HFFc6 (cell line): ENCODE measurements at places on chromosomes 1 and 21. TPM values are rescaled to one million over a fixed set of nuclear protein-coding genes. Genes with fewer than 3 reads are reported as not detected.
A peak's percentile ranks its signal among the peaks of the same experiment; 100 is the strongest.

- no peak overlapping the region for H3K27ac ChIP-seq
- H3K4me1 ChIP-seq: peaks cover 8% of the 10 kb centered on the region
- H3K4me3 ChIP-seq: no peak overlapping the region
- peak; percentile 3 for DNase-seq
Observed at GRCh38 chr1:186325239-186325638, 49.8 kb downstream of the TPR start.

DNA sequence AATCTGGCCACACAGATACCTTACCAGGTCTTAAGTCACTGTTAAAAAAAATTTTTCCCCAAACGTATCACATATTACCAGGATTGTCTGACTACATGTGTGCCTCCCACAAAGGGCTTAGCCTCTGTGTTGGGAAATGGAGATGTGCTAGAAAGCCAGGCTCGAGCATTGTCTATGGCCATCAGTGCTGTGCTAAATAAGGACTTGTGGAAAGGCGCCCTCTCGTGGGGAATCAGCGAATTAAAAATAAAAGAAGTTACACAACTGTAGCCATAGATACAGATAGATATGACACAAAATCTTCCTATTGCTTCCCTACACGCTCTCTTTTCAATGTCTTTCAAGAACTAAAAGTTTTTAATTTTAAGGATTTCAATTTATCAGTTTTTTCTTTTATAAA, 47.5 kb upstream of the CRNN start:
- no peaks in the 10 kb centered on the region for H3K36me3 ChIP-seq
- peaks cover 27% of the 10 kb centered on the region for H3K4me1 ChIP-seq
- H3K27ac ChIP-seq: no peak overlapping the region
- H3K27me3 ChIP-seq: peaks cover 4% of the 10 kb centered on the region

DNA sequence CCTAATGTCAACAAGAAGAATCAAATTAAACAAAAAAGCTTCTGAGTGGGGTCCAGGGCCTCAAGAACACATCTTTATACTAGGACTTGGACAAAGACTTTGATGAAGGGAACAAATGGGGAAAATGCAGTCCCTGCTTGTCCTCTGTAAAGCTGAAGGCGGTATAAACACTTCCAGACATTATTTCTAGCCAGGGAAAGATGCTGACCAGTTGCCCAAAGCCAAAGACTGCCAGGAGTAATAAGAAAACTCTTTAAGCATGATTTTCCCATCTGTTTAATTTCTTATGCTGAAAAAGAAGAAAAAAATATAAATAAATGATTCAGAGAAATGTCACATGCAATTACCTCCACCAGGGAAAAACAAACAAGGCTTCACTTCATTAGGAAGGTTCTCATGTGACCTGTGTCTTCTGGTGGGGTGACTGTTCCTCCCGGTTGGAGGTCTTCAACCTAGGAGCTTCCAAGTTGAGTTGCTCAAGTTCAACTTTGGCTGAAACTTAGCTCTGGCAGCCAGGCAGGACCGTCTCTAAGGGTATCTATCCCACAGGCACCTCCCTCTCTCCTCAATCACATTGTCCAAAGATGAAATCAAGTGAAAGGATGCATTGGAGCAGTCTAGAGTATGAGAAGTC, 65.2 kb upstream of the KCNE2 start:
- H3K36me3 ChIP-seq: no peaks in the 10 kb centered on the region
- no peak overlapping the region for H3K4me3 ChIP-seq
- peaks cover 26% of the 10 kb centered on the region for H3K27me3 ChIP-seq
- DNase-seq: no peak

DNA sequence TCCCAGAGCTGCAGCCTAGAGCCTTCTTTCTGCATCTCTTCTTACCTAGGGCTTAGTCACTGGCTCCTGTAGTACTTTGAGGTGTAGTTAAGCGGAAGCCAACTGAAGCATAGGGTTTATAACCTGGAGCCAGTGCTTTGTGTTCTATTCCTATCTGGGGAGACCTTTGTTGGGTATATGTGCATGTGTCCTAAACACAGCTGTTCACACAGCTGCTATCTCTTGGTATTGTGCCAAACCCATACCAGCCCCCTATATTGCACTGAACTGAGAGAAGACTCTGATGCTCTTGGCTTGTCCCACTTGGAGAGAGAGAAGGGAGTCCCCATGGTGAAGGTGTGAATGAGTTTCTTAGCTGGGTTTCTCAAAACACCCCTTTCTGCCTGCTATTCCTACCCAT, 17.2 kb upstream of the NFASC start:
- H3K36me3 ChIP-seq: no peaks in the 10 kb centered on the region
- no peak overlapping the region for H3K4me3 ChIP-seq
- H3K27me3 ChIP-seq: peaks cover 17% of the 10 kb centered on the region
- no peak overlapping the region for H3K27ac ChIP-seq
- no peaks in the 10 kb centered on the region for H3K4me1 ChIP-seq
- DNase-seq: no peak

GRCh38 chr21:45308194-45309068, 20.7 kb upstream of the POFUT2 start:
- peaks cover 52% of the 10 kb centered on the region for H3K4me1 ChIP-seq
- DNase-seq: no peak
- H3K27ac ChIP-seq: peak overlapping the region; percentile 73; the same call in 1 of the 2 replicates
- peaks cover 8% of the 10 kb centered on the region for H3K27me3 ChIP-seq
- no peak overlapping the region for H3K4me3 ChIP-seq

DNA sequence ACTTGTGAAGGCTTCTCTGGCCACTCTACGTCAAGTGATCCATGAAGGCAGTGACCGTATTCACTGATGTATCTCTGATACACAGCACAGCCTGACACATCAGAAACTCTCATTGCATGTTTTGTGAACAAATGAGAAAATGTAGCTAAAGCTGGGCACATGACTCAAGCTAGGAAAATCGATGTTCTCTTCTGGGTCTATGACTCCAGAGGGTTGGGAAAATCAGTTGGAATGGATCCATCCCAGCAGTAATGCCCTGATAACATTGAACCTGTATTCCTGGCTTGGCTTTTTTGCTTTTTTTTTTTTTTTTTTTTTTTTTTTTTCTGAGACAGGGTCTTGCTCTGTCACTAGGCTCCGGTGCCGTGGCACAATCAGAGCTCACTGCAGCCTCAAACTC, 395.7 kb downstream of the KCNH1 start:
- DNase-seq: no peak
- no peaks in the 10 kb centered on the region for H3K4me1 ChIP-seq
- peaks cover 14% of the 10 kb centered on the region for H3K27me3 ChIP-seq
- H3K36me3 ChIP-seq: no peaks in the 10 kb centered on the region
- no peak overlapping the region for H3K4me3 ChIP-seq
- H3K27ac ChIP-seq: no peak overlapping the region

DNA sequence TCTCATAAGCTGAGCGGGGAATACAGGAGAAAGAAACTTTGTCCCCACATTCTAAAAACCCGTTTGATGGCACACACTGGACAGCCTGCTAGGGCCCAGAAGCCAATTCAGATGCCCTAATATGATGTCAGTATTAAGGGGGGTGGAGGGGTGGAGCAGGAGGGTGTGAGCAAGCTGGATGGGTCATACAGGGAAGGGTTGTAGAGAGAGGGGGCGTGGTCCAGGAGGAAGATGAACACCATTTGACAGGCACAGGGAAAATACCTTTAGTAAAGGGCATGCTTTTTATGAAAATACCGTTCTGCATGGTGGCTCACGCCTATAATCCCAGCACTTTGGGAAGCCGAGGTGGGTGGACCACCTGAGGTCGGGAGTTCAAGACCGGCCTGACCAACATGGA, 6.0 kb downstream of the TARS2 start:
- no peak overlapping the region for H3K4me3 ChIP-seq
- peaks cover 7% of the 10 kb centered on the region for H3K4me1 ChIP-seq
- DNase-seq: no peak
- no peak overlapping the region for H3K27ac ChIP-seq
- peaks cover 18% of the 10 kb centered on the region for H3K36me3 ChIP-seq
- no peaks in the 10 kb centered on the region for H3K27me3 ChIP-seq

GRCh38 chr1:209435654-209436566, 147.6 kb upstream of the CAMK1G start:
- peak overlapping the region; percentile 88 for H3K27ac ChIP-seq
- peaks cover 4% of the 10 kb centered on the region; the same call in 1 of the 2 replicates for H3K36me3 ChIP-seq
- DNase-seq: peak; percentile 80
- peaks cover 37% of the 10 kb centered on the region for H3K4me1 ChIP-seq

- H3K27me3 ChIP-seq: no peaks in the 10 kb centered on the region; the same call in 1 of the 2 replicates
- no peak overlapping the region for H3K4me3 ChIP-seq
- DNase-seq: no peak
- no peak overlapping the region for H3K27ac ChIP-seq
Observed at GRCh38 chr1:95370691-95371562, 136.9 kb downstream of the RWDD3 start.

DNA sequence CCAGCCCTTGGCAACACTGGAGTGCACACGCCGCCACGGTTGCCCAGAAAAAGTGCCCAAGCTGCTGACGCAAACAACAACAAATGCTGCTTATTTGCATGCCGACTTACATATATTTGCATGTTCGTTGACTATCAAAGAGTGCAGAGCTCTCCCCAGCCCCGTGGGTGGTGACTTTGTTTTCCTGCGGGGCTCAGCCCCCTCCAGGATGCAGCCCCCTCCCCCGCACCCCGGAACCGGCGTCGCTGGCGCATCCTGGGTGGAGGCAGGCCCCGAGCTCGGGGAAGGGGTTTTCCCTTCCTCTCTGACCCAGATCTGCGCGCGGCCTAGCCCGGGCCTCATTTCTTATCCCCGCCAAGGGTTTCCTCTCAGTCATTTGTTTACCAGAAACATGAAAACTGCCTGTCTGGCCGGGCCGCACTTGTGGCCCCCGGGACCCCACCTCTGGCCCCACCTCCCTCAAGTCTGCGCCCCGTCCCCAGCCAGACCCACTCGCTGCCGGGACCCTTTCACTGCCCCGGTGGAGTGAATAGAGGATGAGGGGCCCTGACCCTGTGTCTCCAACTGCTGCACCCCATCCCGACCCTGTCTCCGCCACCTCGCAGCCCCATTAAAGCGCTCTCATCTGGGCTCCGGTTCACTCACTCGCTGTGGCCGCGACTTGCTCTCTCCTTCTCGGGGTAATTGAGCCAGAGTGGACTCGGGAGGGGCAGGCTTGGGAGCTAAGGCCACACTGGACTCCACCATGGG, 5.5 kb downstream of the TNFRSF25 start:
- H3K4me1 ChIP-seq: no peaks in the 10 kb centered on the region
- H3K27ac ChIP-seq: no peak overlapping the region
- peaks cover 33% of the 10 kb centered on the region for H3K27me3 ChIP-seq

DNA sequence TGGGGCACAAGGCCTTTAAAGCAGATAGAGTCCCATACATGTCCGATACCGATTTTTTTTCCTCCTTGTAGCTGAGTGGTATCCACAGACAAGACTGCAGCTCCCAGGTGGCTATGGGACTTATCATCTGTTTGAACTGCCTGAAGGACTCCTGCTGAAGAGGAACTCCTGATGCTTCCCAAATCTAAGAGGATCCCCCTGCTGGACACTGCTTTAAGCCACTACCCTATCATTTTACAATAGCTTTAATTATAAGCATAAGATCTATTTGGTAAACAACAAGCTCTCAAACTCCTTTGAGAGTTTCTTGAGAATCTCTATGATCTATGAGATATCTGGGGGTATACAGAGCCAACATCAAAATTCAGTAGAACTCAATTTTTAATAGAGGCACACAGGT, 11.7 kb downstream of the NDC1 start:
- H3K27me3 ChIP-seq: peaks cover 2% of the 10 kb centered on the region; the same call in 1 of the 2 replicates
- H3K36me3 ChIP-seq: peaks cover 9% of the 10 kb centered on the region; the same call in 1 of the 2 replicates
- no peak overlapping the region for H3K27ac ChIP-seq
- peak; percentile 24 for DNase-seq
- no peak overlapping the region for H3K4me3 ChIP-seq

GRCh38 chr1:61110554-61110953, 28.2 kb downstream of the NFIA start:
- H3K4me3 ChIP-seq: no peak overlapping the region
- H3K4me1 ChIP-seq: no peaks in the 10 kb centered on the region
- no peak overlapping the region for H3K27ac ChIP-seq
- no peak for DNase-seq

DNA sequence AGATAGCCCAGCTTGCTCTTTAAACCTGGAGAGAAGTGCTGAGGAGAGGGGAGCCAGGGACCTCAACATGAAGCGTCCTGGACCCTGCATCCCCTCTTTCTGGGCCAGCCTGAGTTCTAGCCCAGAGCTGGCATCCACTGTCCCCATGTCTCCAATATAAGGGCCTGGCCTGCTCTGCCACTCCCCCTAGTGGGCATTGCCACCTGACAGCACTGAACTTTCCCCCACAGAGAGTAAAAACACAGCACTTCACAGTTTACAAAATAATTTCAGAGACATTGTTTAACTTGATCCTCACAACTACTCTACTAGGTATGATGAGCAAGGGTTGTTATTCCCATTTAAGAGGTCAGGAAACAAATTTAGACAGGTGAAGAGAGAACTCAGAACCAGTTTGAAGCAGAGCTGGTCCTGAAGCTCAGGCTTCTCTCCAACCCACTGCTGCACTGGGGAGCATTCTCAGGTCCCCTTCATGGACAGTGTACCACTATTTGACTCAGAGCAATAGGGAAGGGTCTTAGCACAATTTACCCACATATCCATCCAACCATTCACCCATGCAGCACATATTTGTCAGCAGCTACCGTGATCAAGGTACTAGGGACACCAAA, 151.2 kb downstream of the DMRTA2 start:
- no peaks in the 10 kb centered on the region; the same call in 1 of the 2 replicates for H3K27me3 ChIP-seq
- H3K4me3 ChIP-seq: no peak overlapping the region
- no peak overlapping the region for H3K27ac ChIP-seq
- no peaks in the 10 kb centered on the region; the same call in 1 of the 2 replicates for H3K36me3 ChIP-seq
- no peak for DNase-seq

DNA sequence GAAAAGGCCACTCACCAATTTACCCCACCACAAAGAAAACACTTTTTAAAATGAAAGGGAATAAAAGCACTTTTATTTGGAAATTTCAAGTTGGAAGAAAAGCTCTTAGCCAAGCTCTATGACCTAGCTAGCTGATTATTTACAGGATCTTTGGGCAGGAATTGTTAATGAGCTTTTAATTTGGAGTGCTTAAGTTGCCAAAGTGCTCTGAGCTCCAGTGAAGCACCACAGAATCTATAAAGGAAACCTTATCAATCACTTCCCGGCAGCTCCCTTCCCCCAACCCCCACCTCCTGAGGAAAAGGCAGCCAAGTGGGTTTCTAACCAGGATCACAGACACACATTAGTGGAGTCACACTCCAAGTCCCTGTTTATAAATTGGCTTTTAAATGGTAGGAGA, 1.5 kb downstream of the ERI3 start:
- peaks cover 2% of the 10 kb centered on the region for H3K27me3 ChIP-seq
- H3K4me3 ChIP-seq: peak overlapping the region; percentile 89
- DNase-seq: no peak
- peaks cover 38% of the 10 kb centered on the region for H3K4me1 ChIP-seq

- H3K36me3 ChIP-seq: no peaks in the 10 kb centered on the region
- DNase-seq: no peak
- H3K27me3 ChIP-seq: peaks cover 72% of the 10 kb centered on the region
- no peak overlapping the region for H3K27ac ChIP-seq
Observed at GRCh38 chr1:154750681-154751665, 119.1 kb downstream of the KCNN3 start.

The KLHL17 gene
- 13.0 to 16.1 TPM (median 13.4 TPM) in 3 replicates for total RNA-seq

The LCE6A gene
- total RNA-seq: not detected in 3 replicates

The OR2T8 gene
- not detected in 3 replicates for total RNA-seq

The NUAK2 gene
- 6.5 and 6.7 TPM in 2 replicates for total RNA-seq

The GPR153 gene
- total RNA-seq: 6.3 to 7.9 TPM (median 7.6 TPM) in 3 replicates

The LCE1A gene
- not detected in 2 replicates for total RNA-seq

The MTF1 gene
- total RNA-seq: 17.9 to 24.4 TPM (median 20.7 TPM) in 3 replicates

The FBLIM1 gene
- 107 to 127 TPM (median 122 TPM) in 3 replicates for total RNA-seq
